ENCODE measurements at places on chromosomes 5 and 9.

- DNase-seq: peak; percentile 80
Measured at GRCh38 chr5:37717613-37718431, 122.0 kb downstream of the GDNF start.

DNA sequence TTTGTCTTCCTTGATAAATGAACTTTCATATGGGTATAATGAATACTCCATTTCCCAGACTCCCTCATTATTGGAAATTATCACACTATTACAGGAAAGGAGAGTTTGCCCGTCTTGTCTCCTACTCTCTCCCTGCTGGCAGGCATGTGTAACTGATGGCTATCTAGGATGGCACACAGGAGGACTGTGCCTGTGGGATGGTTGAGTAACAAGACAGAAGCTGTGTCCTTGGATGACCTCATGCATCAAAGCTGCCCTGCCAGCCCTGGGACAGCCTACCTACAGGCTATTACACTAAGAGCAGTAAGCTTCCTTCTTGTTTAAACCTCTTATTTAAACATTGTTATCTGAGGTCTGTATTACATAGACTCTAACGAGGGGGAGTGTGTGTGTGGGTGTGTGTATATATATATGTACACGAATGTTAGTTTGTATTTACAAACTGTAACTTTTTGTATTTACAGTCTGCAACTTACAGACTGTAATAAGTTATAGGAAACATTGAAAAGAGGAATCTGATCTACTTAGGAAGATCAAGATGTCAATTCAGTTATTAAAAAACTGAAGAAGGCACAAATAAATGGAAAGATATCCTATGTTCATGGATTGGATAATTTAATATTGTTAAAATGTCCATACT lies 247.6 kb upstream of the ACO1 start:
- DNase-seq: no peak

GRCh38 chr9:113042884-113043657 lies 13.5 kb downstream of the ZFP37 start:
- DNase-seq: no peak

- DNase-seq: no peak
Measured at GRCh38 chr5:143446535-143447226, 43.2 kb upstream of the NR3C1 start.

DNA sequence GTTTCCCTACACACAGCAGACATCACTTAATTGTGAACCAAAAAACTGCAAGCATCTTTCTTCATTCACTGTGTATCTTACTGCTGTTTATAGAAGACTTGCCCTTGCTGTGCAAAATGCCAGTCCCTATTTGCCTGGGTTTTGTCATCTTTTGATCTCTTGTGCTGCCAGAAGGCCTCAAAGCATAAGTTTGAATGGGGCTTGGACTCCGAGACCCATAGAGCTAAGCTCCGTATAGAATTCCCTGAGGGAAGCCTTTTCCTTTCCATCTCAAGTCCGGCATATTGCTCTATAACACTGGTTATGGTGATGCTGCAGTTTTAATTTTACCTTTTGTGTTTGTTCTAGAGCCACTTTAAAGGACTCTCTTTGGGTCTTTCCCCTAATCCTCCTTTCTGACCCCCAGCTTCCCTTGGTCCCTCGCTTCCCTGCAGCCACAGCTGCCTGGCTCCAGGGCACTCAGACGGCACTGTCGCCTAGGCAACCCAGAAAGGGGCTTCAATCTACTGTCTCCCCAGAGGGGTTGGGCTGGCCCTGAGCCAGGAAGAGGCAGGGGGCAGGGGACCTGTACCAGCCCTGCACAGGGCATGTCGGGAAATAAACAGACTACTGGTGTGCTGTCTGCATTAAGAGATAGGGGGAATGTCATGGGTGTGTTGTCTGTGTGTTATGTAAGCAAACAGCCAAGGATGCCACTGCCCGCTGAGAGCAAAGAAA lies 73.4 kb upstream of the MELK start:
- DNase-seq: peak; percentile 65

GRCh38 chr5:169788168-169788567 lies 151.1 kb downstream of the DOCK2 start:
- DNase-seq: no peak

GRCh38 chr5:161934486-161934885 lies 86.6 kb downstream of the GABRA1 start:
- no peak for DNase-seq

- no peak for DNase-seq
Measured at GRCh38 chr5:61275841-61276240, 56.2 kb upstream of the ZSWIM6 start.

DNA sequence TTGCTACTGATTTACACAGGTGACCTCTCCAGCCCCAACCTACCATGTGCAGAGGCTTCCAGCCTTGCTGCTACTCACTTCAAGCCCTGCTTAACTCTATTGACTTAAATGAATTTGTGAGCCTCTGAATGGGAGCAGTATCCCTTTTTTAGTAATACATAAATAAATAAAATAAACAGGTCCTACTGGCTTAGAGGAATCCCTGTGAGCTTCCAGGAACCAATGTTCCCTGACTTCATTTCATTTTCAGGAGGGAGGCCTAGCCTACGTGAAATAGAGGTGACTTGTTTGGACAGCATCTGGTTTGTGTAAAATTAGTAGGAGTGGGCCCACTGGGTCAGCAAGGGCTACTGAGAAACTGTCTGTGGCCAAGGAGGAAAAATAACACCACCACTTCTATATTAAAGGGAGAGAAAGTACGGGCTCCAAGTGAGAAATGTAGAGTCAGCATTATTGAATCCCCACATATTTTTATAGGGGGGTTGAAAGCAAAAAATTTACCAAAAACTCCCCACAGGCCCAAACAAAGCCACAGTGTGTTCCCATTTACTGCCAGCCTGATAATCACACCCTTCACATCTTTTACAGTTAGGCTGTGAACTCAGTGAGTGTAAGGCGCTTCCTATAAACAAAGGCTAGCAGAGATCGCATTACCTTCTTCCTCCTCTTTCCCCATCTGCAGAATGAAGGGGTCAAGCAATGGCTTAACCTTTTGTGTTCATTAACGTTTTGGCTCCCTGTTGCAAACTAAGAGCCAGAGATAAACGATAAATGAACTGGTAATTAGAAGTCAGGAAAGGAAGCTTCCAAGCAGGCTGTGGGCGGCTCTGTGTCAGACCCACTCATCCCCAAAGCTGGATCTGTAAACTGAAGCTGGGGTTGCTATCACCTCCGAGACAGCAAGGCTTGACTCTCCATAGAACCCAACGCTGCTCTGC lies 138.8 kb upstream of the LIFR start:
- DNase-seq: no peak

GRCh38 chr5:137070521-137070920 lies 428.6 kb downstream of the SPOCK1 start:
- DNase-seq: no peak

DNA sequence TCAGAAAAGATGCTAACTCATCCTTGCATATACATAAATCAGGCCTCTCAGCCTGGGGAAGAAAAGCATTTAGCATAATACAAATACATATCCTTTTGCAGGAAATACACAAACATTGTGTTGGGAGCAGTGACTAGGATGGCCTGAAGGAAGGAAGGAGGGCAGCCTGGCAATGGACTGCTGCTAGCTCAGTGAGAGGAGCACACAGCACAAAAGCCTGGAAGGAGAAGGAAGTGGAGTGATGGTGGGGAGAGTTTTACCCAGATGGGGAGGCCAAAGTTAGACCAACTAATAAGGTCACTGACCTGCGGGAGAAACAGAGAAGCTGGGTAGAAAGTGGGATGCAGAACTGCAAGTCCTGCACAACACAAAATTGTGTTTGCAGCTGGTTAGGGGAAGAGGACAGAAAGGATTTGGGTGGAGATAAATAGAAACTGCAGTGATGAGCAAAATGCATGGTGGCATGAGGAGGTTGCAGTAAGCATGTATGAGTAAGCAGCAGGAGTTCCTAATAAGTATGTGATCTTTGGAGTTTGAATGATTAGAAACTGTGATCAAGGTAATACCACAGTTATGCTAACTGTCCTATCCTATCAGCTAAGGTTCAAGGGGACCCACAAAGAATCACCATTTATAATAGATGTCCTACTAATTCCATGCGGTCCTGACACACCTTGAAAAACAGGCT lies 39.5 kb downstream of the SEMA6A start:
- DNase-seq: no peak

DNA sequence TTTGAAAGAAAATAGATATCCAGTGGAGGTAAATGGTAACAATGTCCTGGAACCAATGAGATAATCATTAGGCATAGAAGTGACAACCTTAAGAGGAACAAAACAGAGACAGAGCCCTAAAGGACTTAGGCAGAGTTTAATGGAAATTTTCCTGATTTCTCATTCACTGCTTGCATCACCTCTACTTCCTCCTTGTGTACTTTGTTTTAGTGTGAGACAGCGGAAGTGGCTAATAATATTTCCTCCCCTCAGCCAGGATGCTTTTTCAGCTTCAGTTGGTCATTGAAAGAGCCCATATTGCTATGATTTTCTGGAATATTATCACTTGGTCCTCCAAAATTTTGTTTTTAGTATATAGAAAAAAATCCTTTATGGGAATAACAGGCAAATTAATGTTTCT lies 153.4 kb upstream of the MPDZ start:
- no peak for DNase-seq

GRCh38 chr9:90029386-90029785 lies 424.6 kb downstream of the GADD45G start:
- DNase-seq: no peak

Data from left renal cortex interstitium (tissue), 4 donors.